ENCODE measurements at places on chromosomes 2 and 18. TPM values are rescaled to one million over a fixed set of nuclear protein-coding genes. Genes with fewer than 3 reads are reported as not detected.

Gene SLC16A14
- 12.5 TPM for total RNA-seq

Gene IL1R2
- 40.3 TPM for total RNA-seq

Gene NUP35
- total RNA-seq = 12.2 TPM

Gene PLCL1
- 10.6 TPM for total RNA-seq

Gene GAREM1
- total RNA-seq = 29.0 TPM

Gene ADAM17
- total RNA-seq = 20.9 TPM

Gene MLPH
- total RNA-seq = 133 TPM

Gene EML6
- total RNA-seq = 7.3 TPM

Gene UGT1A6
- total RNA-seq = 19.3 TPM

Gene NT5C1B
- total RNA-seq = not detected

Gene ZNF397
- 23.1 TPM for total RNA-seq

Gene RETSAT
- 378 TPM for total RNA-seq

Gene CYS1
- 0.98 TPM for total RNA-seq

Gene GMCL1
- 18.8 TPM for total RNA-seq

Gene PKDCC
- 79.3 TPM for total RNA-seq

Gene CCL20
- 12.9 TPM for total RNA-seq

Gene IRS1
- total RNA-seq = 29.0 TPM

Gene DES
- 65.4 TPM for total RNA-seq

Gene SNORC
- 48.1 TPM for total RNA-seq

Gene SLC35F6
- total RNA-seq = 33.4 TPM

Gene DBI
- 221 TPM for total RNA-seq

Gene LRRTM1
- 0.12 TPM for total RNA-seq

Gene CDK15
- total RNA-seq = 1.4 TPM

Gene ERICH2
- 0.92 TPM for total RNA-seq

Gene SFTPB
- total RNA-seq = not detected

Gene ARL5A
- total RNA-seq = 38.5 TPM

Gene ASB18
- total RNA-seq = not detected

Gene FHL2
- 109 TPM for total RNA-seq

Gene FZD7
- total RNA-seq = 4.8 TPM

Gene CXCR1
- total RNA-seq = 0.13 TPM

Gene RFX8
- total RNA-seq = not detected

Gene USP37
- 11.5 TPM for total RNA-seq

Gene FAM110C
- 14.2 TPM for total RNA-seq

Measured in mucosa of descending colon (tissue), 3 donors.